Omental fat pad (tissue), 4 donors: ENCODE measurements at places on chromosomes 5 and 9.

GRCh38 chr5:141094481-141095262, at the start of gene PCDHB2:
PCDHB2 (plus strand) TSS chr5:141094615; CDS start chr5:141094791, 176 bp downstream.
- DNase-seq = no peak

DNA sequence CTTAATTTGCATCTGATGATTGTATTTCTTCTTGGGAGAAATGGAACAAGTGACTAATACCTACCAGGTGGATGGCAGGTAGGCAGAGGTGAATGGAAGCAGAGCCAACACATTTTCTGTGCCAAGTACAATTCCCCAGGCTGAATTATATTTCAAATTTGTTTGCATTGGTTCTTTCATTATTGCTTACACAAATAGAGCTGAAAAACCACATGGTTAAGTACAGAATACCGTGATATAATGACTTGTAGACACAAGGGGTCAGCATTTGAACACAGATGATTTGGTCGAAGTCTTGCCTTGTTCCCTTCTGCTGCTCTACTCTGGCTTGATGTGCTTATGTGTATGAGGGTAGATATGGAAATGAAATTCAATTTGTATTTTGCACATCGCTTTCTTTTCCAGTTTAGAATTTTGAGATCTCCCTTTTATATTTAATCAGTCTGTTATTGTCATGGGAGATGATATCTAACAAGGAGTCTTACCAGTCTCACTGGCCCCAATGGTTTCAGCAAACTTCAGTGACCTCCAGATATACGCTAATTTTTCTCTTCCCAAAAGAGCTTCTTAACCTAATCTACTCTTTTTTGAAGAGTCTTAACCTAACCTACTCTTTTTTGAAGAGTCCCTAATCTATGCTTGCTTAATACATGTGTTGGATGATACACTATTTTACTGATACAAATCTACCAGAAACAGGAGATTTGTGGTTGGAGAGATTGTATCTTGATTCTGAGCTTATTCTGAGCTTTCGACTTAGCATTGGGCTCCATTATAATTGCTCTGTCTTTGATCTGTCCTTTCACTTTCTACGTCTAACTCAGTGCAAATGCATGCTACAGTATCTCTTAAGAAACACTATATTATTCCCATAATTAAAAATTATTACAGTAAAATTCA, 88.1 kb downstream of the PCSK1 start:
- no peak for DNase-seq

GRCh38 chr9:15225564-15226126, 81.4 kb downstream of the TTC39B start:
- no peak for DNase-seq

DNA sequence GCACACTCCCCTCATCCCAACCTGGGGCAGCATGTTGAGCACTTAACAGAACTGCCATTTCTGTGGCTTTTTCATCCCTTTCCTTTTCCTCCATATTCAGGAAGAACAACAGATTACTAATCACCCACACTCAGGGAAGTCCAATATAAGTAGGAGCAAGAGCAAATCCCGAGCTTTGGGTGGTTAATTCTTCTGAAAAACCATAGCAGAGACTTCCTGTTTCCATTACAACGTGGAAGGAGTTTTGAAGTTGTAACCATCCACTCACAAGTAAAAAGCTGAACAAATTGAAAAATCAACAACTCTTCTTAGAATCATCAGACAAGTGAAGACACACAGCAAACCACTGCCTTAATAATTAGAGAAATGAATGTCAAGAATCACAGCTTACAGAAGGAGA, 8.2 kb downstream of the CTSL start:
- no peak for DNase-seq

- no peak for DNase-seq
These were observed 102.2 kb downstream of the PCSK5 start for GRCh38 chr9:75992482-75993206.

- no peak for DNase-seq
These were observed 446.4 kb downstream of the ISL1 start for GRCh38 chr5:51829691-51830090.

DNA sequence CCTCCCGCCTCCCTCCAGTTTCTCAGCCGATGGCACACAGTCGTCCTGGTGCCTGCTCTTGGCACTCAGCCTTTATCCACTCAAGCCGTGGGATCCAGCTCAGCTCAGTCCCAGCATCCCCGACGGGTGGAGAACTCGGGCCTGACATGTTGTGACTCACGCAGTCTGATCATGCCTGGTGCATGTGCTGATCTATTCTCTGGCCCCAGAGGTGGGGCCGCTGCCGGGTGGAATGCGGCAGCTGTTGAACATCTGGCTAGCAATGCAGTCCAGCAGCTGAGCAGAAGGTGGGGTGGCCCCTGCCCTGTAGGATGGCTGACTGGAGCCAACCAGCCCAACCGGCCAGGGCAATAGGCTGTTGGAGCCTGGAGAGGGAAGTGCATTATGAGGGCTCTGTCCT, 1.7 kb upstream of the AIF1L start:
- DNase-seq = no peak

DNA sequence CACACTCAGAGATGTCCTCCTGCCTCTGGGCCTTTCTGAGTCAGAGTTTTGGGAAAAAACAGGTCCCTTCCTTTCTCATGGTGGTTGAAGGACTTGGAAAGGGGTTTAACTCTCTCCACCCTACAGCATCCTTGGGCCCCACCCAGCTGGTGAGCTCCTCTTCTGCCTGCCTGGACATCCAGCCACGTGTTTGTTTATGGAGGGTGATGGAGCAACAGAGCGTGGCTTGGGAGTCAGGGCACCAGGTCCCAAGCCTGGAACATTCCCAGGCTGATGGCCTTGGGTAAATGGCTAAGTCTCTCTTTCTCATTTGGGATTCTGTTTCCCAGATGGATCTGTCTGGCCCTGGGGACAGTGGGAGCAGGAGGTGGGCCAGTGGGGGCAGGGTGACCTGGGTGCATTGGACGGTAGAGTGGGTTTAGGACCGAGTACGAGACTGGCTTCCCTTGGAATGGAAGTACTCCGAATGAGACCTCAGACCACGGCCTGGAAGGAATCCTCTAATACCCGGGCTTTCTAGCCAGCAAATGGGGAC, 141.1 kb upstream of the IRX2 start:
- no peak for DNase-seq

- DNase-seq = no peak
These were observed 110.3 kb upstream of the TBC1D2 start for GRCh38 chr9:98365781-98366180.

GRCh38 chr9:31615966-31616365, 768.5 kb upstream of the ACO1 start:
- no peak for DNase-seq

GRCh38 chr5:122779451-122779850, 4.6 kb downstream of the SNX2 start:
- no peak for DNase-seq

DNA sequence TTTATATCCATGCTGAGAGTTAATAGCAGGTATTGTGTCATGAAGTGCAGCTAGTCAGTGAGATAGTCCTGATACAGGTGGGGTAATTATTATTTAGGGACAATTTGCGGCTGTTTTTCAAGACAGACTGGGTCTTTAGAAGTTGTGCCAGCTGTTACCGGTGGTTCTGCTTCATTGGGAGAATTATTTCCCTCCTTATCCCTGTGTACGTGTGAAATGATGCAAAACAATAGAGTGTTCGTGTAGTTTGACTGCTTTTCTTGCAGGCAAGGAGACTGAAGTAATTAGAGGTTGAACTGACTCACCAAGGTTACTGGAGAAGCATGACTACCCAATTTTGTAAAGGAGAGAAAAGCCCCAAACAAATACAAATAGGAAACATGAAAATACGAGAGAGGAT, 101.7 kb downstream of the ARRDC3 start:
- DNase-seq = no peak

DNA sequence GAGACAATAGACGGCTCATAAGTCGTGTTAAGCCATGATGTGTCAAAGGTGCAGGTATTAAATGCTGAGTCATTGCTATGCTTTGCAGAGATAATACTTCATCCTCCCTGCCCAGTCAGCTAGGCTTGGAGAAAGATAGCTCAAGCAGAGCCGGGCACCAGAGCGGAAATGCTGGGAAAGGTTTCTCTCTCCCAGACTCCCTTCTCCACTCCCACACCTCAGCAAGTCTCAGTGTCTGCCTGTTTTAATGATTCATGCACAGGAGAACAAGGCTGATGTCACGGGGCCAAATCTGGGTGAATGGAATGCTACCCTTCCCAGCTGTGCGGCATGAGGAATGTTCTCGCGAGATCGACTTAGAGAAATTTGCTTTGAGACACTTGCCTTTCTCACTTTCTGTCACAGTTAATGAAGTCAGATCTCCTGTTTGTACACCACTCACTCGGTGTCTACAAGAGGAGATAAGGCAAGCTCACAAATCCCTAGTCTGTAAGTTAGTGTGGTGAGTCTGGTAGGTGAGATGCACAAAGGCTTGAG, 204.4 kb downstream of the EFNA5 start:
- peak; percentile 28 for DNase-seq

- peak; percentile 76 for DNase-seq
These were observed at the start of gene MTAP for GRCh38 chr9:21802418-21803000. MTAP (plus strand) TSS chr9:21802636; CDS start chr9:21802749, 113 bp downstream.

DNA sequence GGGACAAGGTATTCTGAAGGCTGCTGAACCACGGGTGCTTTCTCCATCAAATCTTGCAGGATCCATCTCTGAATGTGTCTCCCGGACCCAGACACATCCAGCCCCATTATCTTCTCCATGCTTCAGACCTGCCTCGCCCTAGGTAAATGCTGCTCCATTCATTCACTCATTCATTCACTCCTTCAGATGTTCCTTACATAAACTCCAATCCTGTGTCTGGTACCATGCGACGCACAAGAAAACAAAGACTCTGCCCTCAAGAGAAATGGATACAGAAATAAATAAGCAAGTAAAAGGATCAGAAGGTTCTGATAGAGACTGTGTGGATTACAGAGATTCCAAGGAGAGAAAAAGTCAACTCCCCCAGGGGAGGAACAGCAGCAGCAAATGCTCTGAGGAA, 7.9 kb upstream of the PSMB7 start:
- DNase-seq = no peak

- no peak for DNase-seq
These were observed 95.5 kb upstream of the PHYKPL start for GRCh38 chr5:178327931-178328711.

DNA sequence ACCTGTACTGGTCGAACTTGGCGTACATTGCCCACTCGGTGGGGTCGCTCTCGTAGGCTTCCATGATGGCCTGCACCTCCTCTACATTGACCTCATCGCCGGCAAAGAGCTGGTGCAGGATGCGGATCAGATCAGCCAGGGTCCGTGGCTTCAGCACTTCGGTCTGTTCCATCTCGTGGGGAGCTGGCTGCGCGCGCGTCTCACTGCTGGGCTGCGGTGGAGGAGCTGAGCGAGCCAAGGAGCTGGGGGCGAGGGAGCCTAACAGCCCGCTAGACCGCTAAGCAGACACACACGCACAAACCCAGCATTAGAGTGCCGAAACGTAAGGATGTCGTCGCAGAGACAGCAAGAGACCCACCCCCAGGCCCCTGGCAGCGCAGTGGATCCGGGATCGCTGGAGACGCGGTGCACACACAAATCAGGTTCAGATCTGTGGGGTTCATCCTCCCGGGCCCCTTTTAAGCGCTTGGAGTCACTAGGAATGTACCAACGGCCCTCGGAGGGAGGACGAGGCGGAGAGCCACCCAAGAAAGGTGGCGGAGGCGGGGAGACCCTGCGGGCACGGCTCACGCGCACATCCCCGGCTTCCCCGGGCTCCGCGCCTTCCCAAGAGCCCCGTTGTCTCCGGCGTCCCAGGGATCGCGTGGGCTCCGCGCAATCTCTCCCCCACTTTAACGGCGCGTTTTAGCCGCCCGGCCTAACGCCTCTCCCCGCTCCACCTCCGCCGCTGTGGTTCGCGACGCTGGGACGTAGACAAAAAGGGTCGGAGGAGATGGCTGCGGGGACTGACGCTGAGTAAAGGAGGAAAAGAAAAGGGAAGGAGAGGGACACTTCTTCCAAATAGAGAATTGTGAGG, at the start of gene CDO1:
Gene CDO1 (minus strand): TSS at position 434 of the 856 bp plus-strand sequence. CDS start 262 bp downstream, at position 172.
- DNase-seq = no peak

DNA sequence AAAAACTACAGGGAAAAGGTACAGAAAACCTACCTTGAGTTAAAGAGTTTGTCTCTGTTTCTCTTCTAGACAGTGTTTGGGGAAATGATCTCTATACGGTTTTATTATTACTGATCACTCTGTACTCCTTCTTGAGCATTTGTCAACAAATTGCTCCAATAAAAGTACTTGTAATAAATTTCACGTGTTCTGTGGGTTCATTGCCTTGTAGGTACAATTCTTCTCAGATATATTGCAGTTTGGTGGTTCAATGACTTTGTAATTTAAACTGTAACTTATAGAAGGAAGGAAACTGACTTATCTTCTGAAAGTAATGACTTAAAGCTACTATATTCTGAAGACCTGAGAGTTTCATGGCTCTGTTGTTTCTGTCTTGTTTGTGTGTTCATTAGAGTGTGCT, 319.9 kb upstream of the PCSK5 start:
- DNase-seq = no peak

DNA sequence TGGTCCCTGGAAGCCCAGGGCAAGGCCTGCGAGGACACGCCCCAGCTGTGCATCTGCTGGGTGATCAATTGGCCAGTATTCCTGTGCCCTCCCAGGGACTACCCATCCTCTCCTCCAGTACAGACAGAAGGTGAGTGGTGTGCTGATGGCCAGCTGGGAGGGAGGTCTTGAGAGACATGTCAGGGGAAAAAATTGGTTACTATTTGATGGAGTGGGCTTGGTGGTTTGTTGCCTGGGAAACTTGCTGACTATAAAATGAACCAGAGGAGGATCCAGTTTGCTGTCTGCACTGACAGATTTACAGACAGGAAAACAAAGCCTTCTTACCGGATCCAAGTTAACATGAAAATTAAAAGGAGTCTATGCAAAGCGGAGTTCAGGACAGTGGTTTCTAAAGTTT, 40.3 kb downstream of the MAP1B start:
- no peak for DNase-seq

DNA sequence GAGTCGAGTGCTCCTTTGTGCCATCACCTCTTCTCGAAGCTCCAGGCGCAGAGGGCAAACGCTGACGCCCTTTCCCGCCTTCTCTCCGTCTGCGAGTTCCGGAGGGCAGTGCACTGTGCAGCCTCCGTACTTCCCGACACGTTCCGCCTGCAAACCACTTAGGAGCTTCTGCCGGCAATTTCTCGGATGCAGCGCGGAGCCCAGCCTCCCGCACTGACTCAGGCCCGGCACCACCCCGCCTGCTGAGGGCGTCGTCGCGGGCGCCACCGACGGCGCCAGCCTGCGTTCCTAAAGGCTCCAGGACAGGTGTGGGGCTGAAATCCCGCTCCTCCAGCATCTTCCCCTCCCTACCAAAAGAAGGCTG, 9.3 kb upstream of the TRIM36 start:
- DNase-seq = no peak

GRCh38 chr5:178425621-178426068, 164.5 kb downstream of the COL23A1 start:
- no peak for DNase-seq

GRCh38 chr9:81550207-81550583, 139.2 kb downstream of the TLE1 start:
- DNase-seq = no peak

GRCh38 chr5:1917830-1918487, 35.2 kb upstream of the IRX4 start:
- DNase-seq = no peak

GRCh38 chr9:23962101-23962500, 136.1 kb upstream of the ELAVL2 start:
- no peak for DNase-seq

GRCh38 chr5:143677403-143677802, 134.6 kb upstream of the HMHB1 start:
- no peak for DNase-seq
